D721Med (cell line): ENCODE measurements at places on chromosomes 6 and 20.

GRCh38 chr6:2865694-2866151 is 24.1 kb upstream of the SERPINB1 start:
- DNase-seq, result no peak

GRCh38 chr6:102411796-102412195 is 1018.3 kb downstream of the GRIK2 start:
- DNase-seq, result no peak

- DNase-seq, result no peak
Measured at GRCh38 chr20:21706261-21707195, 1.1 kb downstream of the PAX1 start.

DNA sequence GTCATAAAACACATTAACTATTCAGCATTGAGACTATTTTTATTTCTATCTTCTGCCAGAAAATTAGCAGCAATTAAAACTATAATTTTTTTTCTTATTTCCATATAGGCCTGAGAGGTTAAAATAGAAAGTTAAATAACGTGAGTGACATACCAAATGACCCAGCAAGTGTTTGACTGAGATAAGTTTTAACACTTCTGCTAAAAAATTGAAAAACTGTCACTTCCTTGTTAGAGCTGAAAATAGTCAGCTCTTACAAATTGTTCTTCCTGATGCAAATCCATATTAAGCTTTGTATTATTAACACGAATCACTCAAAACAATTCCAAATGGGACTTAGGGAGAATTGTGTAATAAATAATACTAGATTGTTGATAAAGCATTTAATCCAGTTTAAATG is 26.5 kb upstream of the STX11 start:
- DNase-seq, result no peak

GRCh38 chr6:130385064-130385695 is 19.4 kb downstream of the TMEM200A start:
- no peak for DNase-seq

- DNase-seq, result no peak
Measured at GRCh38 chr6:75202676-75203131, 3.1 kb downstream of the COL12A1 start.

DNA sequence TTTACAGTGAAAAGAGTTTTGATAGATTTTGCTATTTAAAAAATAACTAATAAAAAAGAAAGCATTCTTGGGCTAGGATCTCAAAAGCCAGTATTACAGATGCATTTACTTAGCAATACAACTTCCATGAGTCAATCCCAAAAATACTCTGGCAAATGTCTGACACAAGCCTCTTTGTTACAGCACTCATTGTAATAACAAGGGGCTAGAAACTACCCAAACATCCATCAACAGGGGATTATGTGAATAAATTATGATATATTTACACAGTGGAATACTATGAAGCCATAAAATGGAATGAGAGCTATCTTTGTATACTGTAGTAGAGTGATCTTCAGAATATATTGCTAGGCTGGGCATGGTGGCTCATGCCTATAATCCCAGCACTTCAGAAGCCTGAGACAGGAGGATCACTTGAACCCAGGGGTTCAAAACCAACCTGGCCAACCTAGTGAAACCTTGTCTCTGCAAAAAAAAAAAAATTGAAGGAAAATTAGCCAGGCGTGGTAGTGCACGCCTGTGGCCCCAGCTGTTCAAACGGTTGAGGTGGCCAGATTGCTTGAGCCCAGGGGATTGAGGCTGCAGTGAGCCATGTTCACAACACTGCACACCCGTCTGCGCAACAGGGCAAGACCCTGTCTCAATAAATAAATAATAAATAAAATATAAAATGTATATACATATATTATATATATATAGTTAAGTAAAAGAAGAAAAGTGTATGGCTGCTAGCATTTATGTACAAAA is 34.7 kb upstream of the TOP1 start:
- DNase-seq, result no peak

DNA sequence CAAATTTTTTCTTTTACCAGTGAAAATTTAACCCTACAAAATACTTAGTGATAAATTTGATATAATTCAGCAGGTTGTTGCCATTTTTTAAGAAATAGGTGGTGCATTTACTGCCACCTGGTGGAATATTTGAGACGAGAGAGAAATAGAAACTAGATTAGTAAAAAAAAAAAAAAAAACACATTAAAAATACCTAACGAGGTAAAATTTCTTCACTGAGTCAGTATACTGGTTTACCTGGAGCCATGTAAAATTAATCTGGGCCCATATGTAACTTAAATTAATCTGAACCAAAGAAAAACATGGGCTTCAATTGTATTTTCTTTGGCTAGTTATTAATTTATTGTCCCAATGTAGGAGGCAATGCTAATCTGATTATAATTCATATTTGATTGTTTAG is 520.8 kb downstream of the EPM2A start:
- no peak for DNase-seq

GRCh38 chr20:58876437-58876836 is 23.9 kb downstream of the GNAS start:
- DNase-seq, result no peak

GRCh38 chr20:57381596-57382503 is 9.3 kb upstream of the RBM38 start:
- DNase-seq, result peak; percentile 89
